Fibroblast of lung (primary cell): ENCODE measurements at places on chromosomes 5 and 9. TPM values are rescaled to one million over a fixed set of nuclear protein-coding genes. Genes with fewer than 3 reads are reported as not detected.

FAM153A gene
- not detected in 2 replicates for polyA plus RNA-seq

OBP2B gene
- polyA plus RNA-seq = not detected in 2 replicates

TMC1 gene
- 0.02 and 0.27 TPM in 2 replicates for polyA plus RNA-seq

SLC6A3 gene
- polyA plus RNA-seq = not detected in 2 replicates

GRCh38 chr5:101458587-101458986, 555.5 kb upstream of the ST8SIA4 start:
- no peaks in the 10 kb centered on the region for H3K4me1 ChIP-seq
- no peak overlapping the region for H3K4me3 ChIP-seq
- no peak for DNase-seq
- H3K27ac ChIP-seq = no peak overlapping the region
- no peaks in the 10 kb centered on the region for H3K36me3 ChIP-seq

DNA sequence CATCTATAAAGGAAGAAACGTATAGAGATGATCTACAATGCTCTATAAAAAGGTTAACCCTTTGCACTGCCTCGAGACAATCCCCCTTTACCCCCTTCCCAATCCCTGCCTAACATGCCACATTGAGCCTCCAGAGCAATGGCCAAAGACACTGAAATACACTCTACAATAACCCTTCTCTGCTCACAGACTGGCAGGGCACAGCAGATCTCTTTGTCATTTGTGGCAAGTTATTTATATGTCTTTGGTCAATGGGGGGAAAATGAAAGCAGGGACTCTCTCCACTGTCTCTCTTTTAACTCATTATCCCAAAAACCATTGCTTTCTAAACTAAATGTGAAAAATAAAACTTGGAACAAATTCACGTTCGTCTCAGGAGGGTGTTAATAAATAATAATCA, 51.7 kb downstream of the PTCH1 start:
- no peak overlapping the region for H3K4me3 ChIP-seq
- no peak overlapping the region for H3K27ac ChIP-seq
- DNase-seq = no peak
- peaks cover 17% of the 10 kb centered on the region for H3K4me1 ChIP-seq

- no peaks in the 10 kb centered on the region for H3K36me3 ChIP-seq
- no peak for DNase-seq
- H3K27ac ChIP-seq = no peak overlapping the region
- no peak overlapping the region for H3K4me3 ChIP-seq
Observed at GRCh38 chr9:93218671-93219420, 34.9 kb downstream of the WNK2 start.

DNA sequence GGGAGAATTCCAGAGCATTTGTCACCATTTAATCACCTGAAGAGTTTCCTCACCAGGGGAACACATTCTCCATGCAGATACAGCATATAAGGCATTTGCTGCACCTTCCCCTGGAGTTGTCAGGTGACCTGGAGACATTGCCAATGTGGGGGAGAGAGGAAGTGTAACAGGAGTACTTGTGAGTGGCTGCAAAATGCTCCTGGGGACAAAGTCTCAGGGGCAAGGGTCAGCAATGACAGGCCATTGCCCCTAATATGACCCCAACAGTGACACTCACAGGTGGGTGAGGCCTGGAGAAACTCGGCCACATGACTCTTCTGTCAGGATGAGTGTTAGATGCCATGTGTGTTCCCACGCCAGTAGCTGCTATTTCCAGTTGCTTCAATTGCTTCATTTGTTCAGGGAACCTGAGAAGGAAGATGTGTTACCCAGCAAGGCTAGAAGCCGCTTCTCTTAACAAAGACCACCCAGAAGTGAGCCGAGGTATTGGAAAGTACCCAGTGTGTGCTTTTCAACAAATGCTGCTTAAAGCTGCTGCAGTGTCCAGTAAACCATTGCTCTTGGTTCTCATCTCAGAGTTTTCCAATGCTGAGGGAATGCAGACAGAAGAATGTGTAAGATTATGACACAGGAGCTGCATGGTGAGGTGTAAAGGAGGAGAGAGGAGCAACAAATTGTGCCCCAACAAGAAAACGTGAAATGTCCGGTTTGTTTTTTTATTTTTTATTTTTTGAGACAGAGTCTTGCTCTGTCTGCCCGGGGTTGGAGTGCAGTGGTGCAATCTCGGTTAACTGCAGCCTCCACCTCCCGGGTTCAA, 128.2 kb upstream of the SLC44A1 start:
- H3K36me3 ChIP-seq = no peaks in the 10 kb centered on the region
- no peaks in the 10 kb centered on the region for H3K27me3 ChIP-seq
- no peak overlapping the region for H3K27ac ChIP-seq
- DNase-seq = no peak

DNA sequence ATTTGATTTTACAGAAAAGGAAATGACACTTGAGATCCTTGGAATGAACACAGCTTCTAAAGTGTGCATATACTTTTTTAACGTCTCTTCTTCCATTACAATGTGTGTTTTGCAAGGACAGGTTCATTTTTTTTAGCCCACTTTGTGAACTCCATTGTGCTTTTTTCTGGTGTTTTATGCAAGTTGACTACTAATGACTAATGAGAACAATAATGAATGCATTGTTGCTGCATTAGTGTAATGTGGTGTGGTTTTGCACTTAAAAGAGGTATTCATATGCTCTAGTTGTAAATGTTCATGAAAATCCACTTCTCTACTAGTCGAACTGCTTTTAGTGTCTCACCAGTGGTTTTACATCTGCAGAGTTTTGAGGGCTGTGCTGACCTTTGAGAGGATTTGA, 93.6 kb downstream of the UHRF2 start:
- no peak overlapping the region for H3K4me3 ChIP-seq
- no peak for DNase-seq
- H3K27ac ChIP-seq = no peak overlapping the region
- H3K27me3 ChIP-seq = no peaks in the 10 kb centered on the region
- no peaks in the 10 kb centered on the region for H3K4me1 ChIP-seq
- peaks cover 4% of the 10 kb centered on the region for H3K36me3 ChIP-seq
